Breast epithelium (tissue), 4 donors: ENCODE measurements at places on chromosomes 2 and 18. TPM values are rescaled to one million over a fixed set of nuclear protein-coding genes. Genes with fewer than 3 reads are reported as not detected.
A peak's percentile ranks its signal among the peaks of the same experiment; 100 is the strongest.

GRCh38 chr2:41495050-41495449, 552.8 kb upstream of the PKDCC start:
- DNase-seq = no peak
- H3K27ac ChIP-seq = no peak overlapping the region
- H3K36me3 ChIP-seq = no peaks in the 10 kb centered on the region
- no peaks in the 10 kb centered on the region for H3K4me1 ChIP-seq

The UGT1A5 gene
- total RNA-seq = not detected

The ABCG5 gene
- total RNA-seq = not detected

DNA sequence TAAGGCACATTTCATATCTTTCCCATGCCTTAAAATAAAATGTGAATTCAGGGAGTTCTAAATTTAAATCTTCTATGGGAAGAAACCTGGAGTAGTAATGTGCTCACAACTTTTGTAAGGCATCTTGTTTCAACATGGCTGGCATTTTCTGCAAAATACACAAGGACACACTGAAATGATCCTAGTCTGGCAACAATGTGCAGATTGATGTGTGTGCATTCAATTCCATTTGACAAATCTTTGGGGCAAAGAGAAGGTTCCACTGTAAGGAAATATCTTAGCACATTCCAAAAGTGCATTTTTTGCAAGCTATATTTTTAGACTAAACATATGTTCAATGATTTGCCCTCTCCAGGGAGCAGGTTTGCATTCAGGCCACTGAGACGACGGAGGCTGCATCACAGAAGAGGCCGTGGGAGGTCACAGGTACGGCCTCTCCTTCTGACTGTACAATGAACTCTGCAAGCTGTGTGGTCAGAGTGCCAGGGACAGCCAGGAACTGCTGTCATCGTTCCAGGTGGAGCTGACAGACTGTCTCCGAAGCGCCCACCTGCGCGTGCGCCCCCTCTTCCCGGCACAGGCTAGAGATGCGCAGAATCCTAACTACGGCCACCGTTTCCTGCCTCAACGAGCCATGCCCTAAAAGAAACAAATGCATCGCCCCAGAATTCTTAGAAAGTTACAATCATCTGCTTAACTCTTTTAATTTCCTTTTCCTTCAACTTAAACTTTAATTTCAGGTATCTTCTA, 149.2 kb upstream of the POU3F3 start:
- no peak for DNase-seq
- H3K4me1 ChIP-seq = no peaks in the 10 kb centered on the region
- peaks cover 7% of the 10 kb centered on the region for H3K27me3 ChIP-seq
- H3K27ac ChIP-seq = no peak overlapping the region
- peak overlapping the region; percentile 40 for H3K4me3 ChIP-seq
- H3K36me3 ChIP-seq = no peaks in the 10 kb centered on the region

- no peak overlapping the region for H3K4me3 ChIP-seq
- H3K27ac ChIP-seq = no peak overlapping the region
- H3K36me3 ChIP-seq = no peaks in the 10 kb centered on the region
- no peaks in the 10 kb centered on the region for H3K4me1 ChIP-seq
- no peak for DNase-seq
- H3K27me3 ChIP-seq = no peaks in the 10 kb centered on the region
Observed at GRCh38 chr2:35548171-35548570, 807.4 kb upstream of the CRIM1 start.

GRCh38 chr2:207469451-207469850, 60.3 kb upstream of the CREB1 start:
- H3K27ac ChIP-seq = no peak overlapping the region
- no peak overlapping the region for H3K4me3 ChIP-seq
- H3K36me3 ChIP-seq = no peaks in the 10 kb centered on the region

DNA sequence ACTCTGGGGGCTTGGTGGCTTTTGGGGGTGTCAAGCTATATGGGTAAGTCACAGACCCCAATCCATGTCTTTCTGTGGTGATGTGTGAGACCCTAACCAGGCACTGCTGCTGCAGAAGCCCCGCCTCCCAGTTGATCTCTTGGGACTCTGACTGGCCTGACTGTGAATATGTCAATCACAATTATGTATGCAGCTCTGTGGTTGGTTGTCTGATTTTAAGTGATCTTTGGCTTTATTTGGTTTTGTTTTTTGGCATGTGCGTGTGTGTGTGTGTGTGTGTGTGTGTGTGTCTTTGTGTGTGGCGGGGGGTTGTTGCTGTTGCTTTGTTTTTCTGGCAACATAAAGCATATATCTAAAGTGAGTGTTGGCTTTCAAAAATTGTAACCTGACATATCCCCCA, 78.5 kb upstream of the GLS start:
- no peaks in the 10 kb centered on the region for H3K27me3 ChIP-seq
- H3K4me1 ChIP-seq = no peaks in the 10 kb centered on the region
- no peak overlapping the region for H3K27ac ChIP-seq
- no peaks in the 10 kb centered on the region for H3K36me3 ChIP-seq
- DNase-seq = no peak
- H3K4me3 ChIP-seq = no peak overlapping the region

DNA sequence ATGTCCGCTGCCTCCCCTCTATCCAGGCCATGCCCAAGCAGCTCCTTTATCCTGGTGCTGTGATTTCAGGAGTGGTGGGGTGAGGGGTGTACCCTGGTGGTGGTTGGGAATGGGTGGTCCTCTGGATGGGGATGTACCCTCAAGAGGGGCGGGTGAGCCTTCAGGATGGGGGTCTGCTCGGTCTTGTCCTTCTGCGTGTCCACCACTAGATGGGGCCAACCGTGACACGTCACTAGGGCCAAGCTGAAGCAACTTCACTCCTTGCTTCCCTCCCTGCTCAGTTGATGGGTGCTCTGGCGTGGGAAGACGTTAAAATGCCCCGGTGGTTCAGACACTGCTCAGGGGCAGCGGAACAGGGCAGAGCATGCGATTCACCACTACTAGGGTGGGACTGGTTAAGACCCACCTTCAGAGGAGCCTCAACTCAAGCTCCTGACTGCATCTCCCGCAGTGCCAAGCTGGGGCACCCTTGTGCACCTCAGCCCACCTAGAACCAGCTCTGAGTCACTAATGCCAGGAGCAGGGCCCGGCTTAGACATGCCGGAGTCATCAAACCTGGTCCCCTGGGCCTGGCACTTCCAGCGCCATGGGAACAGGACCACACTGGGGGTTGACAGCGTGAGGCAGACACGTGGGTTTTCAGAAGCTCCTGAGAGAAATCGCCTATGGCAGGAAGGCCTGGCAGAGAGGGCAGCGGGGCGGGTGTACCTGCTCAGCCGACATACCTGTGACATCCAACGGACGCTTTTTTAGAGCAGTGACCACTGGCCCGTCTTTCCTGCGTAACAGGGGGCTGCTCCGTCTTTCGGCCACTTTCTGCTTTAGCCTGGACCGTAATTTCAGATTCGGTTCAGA, 256.7 kb downstream of the HDAC4 start:
- no peaks in the 10 kb centered on the region for H3K36me3 ChIP-seq
- DNase-seq = no peak
- H3K27ac ChIP-seq = no peak overlapping the region
- H3K27me3 ChIP-seq = no peaks in the 10 kb centered on the region
- no peak overlapping the region for H3K4me3 ChIP-seq

DNA sequence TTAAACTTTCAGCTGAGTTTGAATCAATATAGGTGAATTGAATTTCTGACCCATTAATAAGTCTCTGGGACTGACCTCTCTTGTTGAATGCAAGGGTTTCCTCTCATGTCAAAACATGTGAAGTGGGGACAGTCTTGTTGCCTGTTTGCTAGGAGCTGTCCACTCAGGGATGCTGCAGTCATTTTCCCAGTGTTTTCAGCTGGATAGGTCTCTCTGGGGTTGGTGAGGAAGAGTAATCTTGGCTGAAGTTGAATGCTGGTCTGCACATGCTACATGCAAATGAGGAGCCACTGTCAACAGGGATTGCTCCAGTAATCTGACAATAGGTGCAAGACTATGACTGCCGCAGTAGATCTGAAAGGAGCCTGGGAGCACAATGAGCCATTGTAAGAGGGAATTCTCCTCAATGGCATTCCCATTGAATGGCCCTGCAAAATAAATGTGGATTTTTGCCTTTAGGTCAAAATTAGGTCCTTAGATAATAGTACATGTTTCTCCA, 34.1 kb upstream of the IL1RL1 start:
- no peak overlapping the region for H3K4me3 ChIP-seq
- no peaks in the 10 kb centered on the region for H3K27me3 ChIP-seq
- no peak for DNase-seq

DNA sequence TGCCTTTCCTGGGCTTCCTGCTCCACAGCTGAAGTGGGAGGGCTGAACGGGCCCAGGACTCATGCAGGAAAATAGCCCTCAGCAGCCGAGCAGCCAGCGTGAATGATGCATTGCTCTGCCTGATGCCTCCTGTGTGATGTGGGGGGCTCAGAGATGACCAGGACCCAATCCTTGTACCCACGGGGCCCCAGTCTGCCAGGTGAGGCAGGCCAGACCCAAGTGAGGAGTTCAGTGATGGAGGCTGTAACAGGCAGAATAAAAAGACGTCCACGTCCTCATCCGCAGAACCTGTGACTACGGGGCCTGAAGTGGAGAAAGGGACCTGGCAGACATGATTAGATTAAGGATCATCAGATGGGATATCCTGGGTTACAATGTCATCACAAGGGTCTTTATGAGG, 194.9 kb upstream of the HDAC4 start:
- H3K4me3 ChIP-seq = no peak overlapping the region
- no peaks in the 10 kb centered on the region for H3K27me3 ChIP-seq
- H3K27ac ChIP-seq = no peak overlapping the region
- peak; percentile 28 for DNase-seq
- H3K4me1 ChIP-seq = no peaks in the 10 kb centered on the region

The SPC25 gene
- total RNA-seq = 1.1 TPM

DNA sequence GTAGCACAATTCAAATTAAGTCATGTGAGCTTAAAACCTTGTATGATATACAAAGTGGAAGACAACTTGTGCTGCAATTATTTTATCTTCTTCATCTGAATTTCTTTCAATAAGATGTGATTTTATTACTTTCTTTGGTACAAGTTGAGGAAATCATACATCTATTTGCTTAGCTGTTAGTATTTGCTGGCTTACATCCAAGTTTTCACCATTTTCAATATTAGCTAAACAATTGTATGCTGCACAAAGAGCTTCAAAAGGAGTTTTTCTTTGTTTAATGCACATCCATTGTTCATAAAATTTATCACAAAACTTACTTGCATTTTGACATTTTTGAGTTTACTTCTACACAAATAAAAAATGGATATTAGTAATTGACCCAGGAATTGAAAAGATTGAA, 40.9 kb downstream of the SCN9A start:
- no peaks in the 10 kb centered on the region for H3K36me3 ChIP-seq
- no peak for DNase-seq
- H3K4me3 ChIP-seq = no peak overlapping the region
- H3K27me3 ChIP-seq = no peaks in the 10 kb centered on the region
- no peak overlapping the region for H3K27ac ChIP-seq
- no peaks in the 10 kb centered on the region for H3K4me1 ChIP-seq

GRCh38 chr18:59268721-59269562, 4.3 kb downstream of the RAX start:
- H3K27me3 ChIP-seq = peaks cover 11% of the 10 kb centered on the region
- DNase-seq = no peak
- H3K36me3 ChIP-seq = no peaks in the 10 kb centered on the region
- H3K4me1 ChIP-seq = no peaks in the 10 kb centered on the region
- H3K4me3 ChIP-seq = no peak overlapping the region
- H3K27ac ChIP-seq = no peak overlapping the region

DNA sequence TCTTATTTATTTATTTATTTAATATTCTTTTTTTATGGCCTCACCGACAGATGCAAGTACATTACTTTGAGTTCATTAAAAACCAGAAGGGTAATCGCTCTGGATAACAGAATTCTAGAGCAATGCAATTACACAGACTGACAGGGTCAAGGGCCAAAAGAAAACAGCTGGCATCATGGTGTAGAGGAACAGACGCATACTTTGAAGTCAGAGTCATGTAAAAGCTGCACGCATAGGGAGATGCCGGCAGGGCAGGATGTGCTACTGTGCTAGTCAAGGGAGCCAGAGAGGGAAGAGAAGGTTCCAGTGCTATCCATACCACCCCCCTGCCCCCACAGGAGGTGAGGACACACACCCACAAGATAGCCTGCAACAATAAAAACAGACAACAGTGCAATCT, 115.2 kb upstream of the TFCP2L1 start:
- H3K27me3 ChIP-seq = no peaks in the 10 kb centered on the region
- no peak overlapping the region for H3K27ac ChIP-seq
- no peaks in the 10 kb centered on the region for H3K4me1 ChIP-seq
- no peak overlapping the region for H3K4me3 ChIP-seq
- DNase-seq = no peak
- no peaks in the 10 kb centered on the region for H3K36me3 ChIP-seq

DNA sequence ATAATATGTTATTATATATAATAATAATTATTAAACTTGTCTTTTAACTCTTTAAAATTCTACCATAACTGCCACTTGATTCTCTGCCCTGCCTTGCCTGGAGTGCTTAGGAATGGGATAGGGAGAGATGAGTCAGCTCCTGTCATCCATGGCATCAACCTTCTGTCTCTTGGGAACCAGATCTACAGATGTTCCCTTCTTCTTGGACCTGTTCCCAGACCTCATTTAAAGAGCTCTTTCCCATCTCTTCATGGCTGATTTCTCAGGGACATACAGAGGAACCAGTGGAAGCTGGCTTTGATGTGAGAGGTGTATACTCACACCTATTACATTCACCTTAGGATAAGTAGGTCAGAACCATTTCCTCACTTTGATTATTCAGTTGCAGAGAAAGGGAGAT, 155.3 kb upstream of the MYO3B start:
- H3K27me3 ChIP-seq = no peaks in the 10 kb centered on the region
- no peaks in the 10 kb centered on the region for H3K36me3 ChIP-seq
- DNase-seq = no peak
- H3K4me3 ChIP-seq = no peak overlapping the region
- no peak overlapping the region for H3K27ac ChIP-seq
